ENCODE measurements at places on chromosomes 12 and 14.

GRCh38 chr12:58871556-58871955 is 48.7 kb downstream of the LRIG3 start:
- no peak for DNase-seq

DNA sequence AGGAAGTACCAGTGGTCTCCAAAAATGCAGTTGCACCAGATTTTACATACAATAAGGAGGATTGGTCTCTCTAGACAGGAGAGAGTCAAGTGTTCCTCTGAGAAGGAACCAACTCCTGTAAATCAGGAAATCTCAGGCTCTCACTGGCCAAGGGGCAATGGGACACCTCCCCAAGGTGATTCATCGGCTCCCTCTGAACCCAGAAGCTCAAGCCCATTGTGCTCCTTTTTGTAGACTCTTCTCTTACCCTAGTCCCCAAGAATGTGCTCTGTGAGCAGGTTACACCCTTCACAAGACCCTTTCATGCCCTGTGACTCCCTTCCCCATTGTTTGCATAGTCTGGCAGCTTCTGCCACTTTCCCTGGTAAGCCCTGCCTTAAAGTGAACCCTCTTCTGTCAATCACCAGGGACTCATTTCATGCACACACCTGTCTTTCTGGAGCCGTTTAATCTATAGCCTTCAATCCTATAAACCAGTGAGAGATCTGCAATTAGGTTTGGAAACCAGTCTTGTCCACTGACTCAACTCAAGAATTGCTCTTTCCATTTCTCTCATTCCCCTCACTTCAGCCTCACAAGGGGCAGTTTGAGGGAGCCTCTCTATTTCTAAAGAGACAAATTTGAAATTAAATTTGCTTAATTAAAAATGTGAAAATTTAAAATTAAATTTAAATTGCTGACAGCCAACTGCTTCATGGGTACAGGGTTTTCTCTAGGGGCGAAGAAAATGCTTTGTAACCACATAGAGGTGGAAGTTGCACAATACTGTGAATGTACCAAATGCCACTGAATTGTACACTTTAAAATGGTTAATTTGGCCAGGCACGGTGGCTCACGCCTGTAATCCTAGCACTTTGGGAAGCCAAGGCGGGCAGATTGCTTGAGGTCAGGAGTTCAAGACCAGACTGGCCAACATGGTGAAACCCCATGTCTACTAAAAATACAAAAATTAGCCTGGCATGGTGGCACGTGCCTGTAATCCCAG is 38.3 kb upstream of the LTA4H start:
- DNase-seq, result no peak

GRCh38 chr14:30656190-30656632 is 34.1 kb downstream of the SCFD1 start:
- peak; percentile 13 for DNase-seq

DNA sequence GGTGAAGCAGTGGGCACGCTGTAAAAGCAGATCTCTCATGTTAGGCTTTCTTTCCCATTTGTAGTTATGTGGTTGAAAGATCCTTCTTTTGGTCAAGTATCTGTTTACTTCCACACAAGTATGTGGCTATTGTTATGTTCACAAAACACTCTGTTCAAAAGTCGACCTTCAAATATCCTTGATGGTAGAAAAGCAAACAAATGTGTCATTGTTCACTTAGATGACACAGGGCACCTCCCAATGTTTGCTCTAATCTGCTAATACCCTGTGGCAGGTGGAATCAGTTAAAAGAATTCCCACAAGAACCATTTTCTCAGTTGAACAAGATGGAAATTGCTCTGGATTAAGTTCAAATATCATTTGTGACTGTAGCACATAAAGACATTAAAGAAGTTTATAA is 43.6 kb upstream of the NAA30 start:
- no peak for DNase-seq

DNA sequence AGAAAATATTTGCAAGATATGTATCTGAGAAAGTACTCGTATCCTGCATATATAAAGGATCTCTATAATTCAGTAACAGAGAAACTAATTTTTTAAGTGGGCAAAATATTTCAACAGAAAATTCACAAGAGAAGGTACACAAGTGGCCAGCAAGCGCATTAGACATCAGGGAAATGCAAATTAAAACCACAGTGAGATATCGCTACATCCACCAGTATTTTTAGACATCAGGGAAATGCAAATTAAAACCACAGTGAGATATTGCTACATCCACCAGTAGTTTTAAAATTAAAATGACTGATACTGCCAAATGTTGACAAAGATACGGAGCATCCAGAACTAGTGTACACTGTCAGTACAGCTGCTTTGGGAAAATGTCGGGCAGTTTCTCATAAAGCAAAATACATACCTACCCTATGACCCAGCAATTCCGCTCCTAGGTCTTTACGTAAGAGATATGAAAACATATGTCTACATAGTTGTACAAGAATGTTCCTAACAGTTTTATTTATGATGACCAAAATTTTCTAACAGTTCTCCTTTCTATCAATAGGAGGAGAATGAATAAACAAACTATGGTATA is 2.8 kb upstream of the KCNK13 start:
- DNase-seq, result no peak

GRCh38 chr12:25872137-25872536 is 86.3 kb upstream of the RASSF8 start:
- DNase-seq, result no peak

DNA sequence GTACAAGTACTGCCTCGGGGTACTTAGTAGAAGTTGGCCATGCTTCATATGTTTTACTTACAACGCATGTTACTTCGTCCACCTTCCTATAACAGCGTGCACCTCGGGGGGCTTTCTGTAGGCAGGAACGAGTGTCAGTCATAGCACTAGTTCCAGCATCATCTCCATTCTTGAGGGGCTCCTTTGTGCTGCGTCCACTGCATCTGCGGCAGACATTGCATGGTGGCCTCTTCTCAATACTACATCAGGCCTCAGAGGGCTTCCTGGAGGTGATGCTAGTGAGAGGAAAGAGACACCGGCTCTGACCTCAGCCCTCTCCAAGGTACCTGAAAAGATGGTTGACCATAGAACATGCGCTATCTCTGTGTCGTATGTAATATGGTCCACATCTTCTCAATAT is 121.2 kb upstream of the RTL1 start:
- DNase-seq, result no peak

- DNase-seq, result no peak
Measured at GRCh38 chr14:19878029-19878642, 3.2 kb downstream of the OR4K2 start.

DNA sequence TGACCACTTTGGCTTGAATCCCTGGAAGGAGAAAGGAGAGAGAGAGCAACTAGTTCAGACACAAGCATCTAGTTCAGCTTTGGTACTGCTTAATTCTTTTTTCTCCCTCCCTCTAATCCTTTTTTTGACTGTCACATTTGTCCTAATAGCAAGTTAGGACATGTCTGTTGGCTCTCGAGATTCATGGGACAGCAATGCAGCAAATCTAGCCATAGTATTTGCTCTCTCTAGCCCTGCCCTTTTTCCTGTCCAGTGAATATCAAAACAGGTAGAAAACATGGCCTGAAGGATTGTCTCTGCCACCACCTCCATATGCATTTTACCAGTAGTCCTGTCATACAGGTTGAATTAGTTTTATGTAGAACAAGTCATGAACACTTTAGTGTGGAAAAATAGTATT is 116.4 kb downstream of the PTPRB start:
- DNase-seq, result no peak
